ENCODE measurements at places on chromosomes 12 and 14. TPM values are rescaled to one million over a fixed set of nuclear protein-coding genes. Genes with fewer than 3 reads are reported as not detected.

GRCh38 chr12:132264086-132265010 is 65.0 kb downstream of the GALNT9 start:
- no peak for DNase-seq
- H3K4me1 ChIP-seq = no peaks in the 10 kb centered on the region
- no peak overlapping the region for H3K27ac ChIP-seq
- no peaks in the 10 kb centered on the region for H3K36me3 ChIP-seq
- H3K4me3 ChIP-seq = no peak overlapping the region

The GPR137C gene
- total RNA-seq = 0.07 TPM

The CLEC14A gene
- not detected for total RNA-seq

The MIP gene
- not detected for total RNA-seq

DNA sequence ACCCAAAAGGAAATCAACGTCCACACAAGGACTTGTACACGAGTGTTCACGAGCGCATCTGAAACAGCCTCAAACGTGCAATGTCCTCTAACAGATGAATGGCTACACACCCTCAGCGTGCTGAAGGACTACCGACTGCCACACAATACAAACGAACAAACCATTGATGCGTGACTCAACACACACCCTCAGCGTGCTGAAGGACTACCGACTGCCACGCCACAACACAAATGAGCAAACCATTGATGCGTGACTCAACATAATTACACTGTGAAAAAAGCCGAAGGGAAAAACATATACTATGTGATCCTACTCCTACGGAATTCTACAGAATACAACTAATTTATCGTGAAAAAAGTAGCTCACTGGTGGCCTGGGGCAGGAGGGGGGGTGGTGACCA is 25.1 kb upstream of the BTBD6 start:
- H3K27me3 ChIP-seq = no peaks in the 10 kb centered on the region
- H3K4me3 ChIP-seq = no peak overlapping the region
- H3K27ac ChIP-seq = no peak overlapping the region
- H3K36me3 ChIP-seq = peaks cover 28% of the 10 kb centered on the region

DNA sequence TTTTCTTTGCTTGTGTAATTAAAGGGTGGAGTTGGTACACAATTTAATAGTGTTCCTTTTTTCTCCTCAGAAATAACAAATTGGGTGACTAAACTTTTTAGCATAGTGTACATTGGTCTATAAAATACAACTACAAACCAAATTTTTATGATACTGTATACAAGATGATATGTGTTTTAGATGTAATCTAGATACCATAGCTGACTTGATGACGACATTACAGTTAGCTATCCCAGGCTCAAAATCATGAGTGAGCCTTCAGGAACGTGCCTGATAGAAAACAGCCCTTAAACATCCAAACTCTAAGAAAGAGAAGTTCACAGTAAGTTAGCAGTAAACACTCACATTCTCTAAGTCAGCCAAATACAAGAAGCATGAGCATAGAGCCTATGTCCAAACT is 99.0 kb upstream of the SSTR1 start:
- peaks cover 14% of the 10 kb centered on the region for H3K4me1 ChIP-seq
- no peaks in the 10 kb centered on the region for H3K36me3 ChIP-seq
- DNase-seq = no peak
- no peak overlapping the region for H3K27ac ChIP-seq

Data from activated CD4-positive, alpha-beta T cell treated with anti-CD3 and anti-CD28 coated beads, Interleukin-2, amount 10 ng/mL, durations not matched to agents 24 days and 14 days (primary cell).